ENCODE measurements at places on chromosomes 1 and 21.

GRCh38 chr1:33875862-33876261, 12.0 kb downstream of the HMGB4 start:
- DNase-seq: no peak

- DNase-seq: no peak
These were observed 1.6 kb downstream of the DMRTB1 start for GRCh38 chr1:53460666-53461322.

GRCh38 chr1:81471255-81471654, 329.5 kb upstream of the ADGRL2 start:
- DNase-seq: no peak

- no peak for DNase-seq
These were observed 71.0 kb downstream of the OLFML2B start for GRCh38 chr1:161952607-161953172.

DNA sequence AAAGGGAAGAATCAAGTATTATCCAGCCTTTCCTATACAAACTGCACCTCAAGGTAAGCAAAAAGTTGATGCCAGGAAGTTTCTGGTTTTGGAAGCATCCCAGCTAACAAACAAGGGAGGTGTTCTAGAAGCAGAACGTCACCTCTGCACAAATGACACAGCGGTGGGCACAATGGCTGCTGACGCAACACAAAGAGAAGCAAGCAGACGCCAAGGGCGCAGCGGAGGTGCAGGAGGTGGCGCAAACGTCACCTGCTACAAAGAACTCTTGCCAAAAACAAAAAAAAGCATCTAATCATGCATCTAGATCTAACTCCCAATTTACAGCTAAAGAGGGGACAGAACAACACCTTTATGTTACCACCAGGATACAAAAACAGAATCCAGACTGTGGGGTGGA, 88.5 kb downstream of the NPHP4 start:
- no peak for DNase-seq

DNA sequence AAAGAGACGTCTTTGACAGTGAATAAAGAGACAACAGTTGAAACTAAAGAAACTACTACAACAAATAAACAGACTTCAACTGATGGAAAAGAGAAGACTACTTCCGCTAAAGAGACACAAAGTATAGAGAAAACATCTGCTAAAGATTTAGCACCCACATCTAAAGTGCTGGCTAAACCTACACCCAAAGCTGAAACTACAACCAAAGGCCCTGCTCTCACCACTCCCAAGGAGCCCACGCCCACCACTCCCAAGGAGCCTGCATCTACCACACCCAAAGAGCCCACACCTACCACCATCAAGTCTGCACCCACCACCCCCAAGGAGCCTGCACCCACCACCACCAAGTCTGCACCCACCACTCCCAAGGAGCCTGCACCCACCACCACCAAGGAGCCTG, 68.5 kb downstream of the TPR start:
- no peak for DNase-seq

GRCh38 chr21:44955798-44956175, 16.0 kb downstream of the SLX9 start:
- no peak for DNase-seq
